AG04450 (cell line): ENCODE measurements at places on chromosomes 16 and 17.

- no peak for DNase-seq
Observed at GRCh38 chr16:28003021-28003865, 60.3 kb downstream of the GSG1L start.

DNA sequence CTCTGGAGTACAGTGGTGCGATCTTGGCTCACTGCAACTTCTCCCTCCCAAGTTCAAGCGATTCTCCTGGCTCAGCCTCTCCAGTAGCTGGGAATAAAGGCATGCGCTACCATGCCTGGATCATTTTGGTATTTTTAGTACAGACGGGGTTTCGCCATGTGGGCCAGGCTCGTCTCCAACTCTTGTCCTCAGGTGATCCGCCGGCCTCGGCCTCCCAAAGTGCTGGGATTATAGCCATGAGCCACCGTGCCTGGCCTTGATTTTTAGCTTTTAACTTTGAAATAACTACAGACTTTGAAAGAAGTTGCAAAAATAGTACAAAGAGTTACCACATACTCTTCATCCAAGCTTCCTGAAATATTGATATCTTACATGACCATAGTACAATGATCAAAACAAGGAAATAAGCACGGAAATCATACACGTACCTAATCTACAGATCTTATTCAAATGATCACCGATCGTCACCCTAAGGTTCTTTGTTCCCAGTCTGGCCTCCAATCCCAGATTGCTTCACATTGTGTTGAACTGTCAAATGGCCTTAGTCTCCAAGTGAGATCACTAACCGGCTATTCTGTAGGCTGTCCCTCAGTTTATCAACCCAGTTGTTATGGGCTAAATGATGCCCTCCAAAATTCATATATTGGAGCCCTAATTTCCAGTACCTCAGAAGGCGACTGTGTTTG is 18.4 kb downstream of the NPIPA1 start:
- DNase-seq, result no peak

DNA sequence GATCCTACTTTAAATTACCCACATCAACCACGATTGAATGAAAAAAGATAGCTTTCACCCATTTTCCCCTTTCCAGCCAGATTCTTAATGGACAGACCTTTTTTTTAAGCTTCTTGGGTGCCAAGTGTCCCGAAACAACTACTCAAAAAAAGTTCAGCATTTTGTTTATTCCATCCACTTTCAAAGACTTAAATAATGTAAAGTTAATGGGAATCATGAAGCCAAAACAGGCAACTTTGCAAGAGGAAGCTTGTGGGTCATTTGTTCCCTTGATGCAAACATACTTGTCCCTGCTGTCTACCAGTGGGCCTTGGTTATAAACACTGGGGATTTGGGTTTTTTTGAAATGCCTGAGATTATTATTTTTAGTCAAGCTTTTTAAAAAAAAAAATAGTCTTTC is 414.0 kb upstream of the PSMD7 start:
- DNase-seq, result no peak

GRCh38 chr16:57134982-57135381 is 42.6 kb downstream of the CPNE2 start:
- no peak for DNase-seq

DNA sequence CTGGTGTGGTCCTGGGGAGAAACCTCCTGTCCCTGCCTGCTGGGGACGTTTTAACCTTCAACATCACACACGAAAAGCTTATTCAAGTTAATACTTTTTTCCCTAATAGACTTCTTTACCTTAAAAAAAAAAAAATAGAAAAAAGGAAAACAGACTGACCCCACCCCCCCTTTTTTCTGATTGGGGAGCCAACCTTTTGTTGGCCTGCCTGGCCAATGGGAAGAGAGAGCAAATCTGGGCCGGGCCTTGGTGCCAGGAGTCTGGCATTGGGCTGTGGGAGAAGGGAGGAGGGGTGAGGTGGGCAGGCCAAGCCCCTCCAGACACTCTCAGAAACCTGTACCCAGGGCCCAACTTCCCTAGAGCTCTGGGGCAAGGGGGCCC is 3.0 kb downstream of the CBX8 start:
- DNase-seq, result peak; percentile 42

DNA sequence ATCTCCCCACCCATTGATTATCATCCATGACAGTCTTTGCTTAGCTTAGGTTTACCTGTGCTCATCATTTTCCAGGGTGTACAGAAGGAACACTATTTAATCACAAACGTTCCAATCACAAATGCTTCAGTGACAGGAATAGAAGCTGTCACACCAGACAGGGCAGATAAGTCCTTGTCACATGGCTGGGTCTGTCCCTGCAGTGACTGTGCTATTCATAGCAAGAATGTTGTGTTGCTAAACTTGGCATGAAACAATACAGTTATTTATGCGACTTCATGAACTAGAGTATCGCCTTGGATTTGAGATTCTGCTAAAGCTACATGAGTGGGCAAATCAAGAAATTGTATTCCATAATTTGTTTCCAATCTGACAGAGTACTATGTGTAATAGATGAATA is 108.4 kb downstream of the CDH13 start:
- DNase-seq, result no peak

DNA sequence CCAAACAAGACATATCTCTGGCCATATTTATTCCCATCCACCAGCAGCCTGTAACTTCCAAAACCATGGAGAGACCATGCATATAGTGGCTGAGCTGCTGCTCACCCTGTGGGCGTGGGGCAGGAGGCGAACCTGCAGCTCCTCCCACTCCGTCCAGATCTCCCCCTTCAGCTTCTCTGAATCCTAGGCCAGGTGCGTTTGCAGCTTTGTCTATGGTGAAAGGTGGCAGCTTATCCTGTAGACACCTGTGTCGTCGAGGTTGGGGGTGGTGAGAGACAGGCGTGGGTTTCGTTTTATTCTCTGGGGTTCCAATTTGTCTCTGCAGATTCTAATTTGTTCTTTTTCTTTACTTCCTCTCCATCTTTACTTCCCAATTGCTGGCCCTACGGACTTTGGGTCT is 9.7 kb upstream of the ANKS4B start:
- no peak for DNase-seq

DNA sequence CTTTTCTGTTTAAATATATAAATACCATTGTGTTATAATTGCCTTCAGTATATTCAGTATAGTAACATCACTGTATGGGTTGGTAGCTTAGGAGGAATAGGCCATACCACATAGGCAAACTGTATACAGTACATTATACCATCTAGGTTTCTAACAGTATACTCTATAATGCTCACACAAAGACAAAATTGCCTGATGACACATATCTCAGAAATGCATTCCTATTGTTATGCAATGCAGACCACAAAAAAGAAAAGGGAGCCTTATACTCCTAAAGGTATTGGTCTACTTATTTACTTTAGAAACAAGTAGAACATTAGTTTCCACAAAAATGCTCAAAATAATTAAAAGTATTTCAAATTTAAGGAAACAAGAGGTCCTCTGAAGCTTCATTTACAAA is 47.9 kb downstream of the SETD6 start:
- peak; percentile 13 for DNase-seq

GRCh38 chr16:70750893-70751467 is 50.0 kb downstream of the VAC14 start:
- peak; percentile 96 for DNase-seq

DNA sequence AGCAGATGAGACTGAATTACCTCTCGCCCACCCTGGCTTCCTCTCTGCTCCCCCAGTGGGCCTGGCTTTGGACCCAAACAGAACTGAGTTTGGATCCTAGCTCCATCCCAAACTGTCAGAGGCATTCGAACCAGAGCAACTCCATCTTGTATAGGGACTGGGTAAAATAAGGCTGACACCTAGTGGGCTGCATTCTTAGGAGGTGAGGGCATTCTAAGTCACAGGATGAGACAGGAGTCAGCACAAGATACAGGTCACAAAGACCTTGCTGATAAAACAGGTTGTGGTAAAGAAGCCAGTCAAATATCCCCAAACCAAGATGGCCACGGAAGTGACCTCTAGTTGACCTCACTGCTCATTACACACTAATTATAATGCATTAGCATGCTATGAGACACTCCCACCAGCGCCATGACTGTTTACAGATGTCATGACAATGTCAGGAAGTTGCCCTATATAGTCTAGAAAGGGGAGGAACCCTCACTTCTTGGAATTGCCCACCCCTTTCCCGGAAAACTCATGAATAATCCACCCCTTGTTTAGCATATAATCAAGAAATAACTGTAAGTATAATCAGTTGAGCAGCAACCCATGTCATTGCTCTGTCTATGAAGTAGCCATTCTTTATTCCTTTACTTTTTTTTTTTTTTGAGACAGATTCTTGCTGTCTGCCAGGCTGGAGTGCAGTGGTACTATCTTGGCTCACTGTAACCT is 44.4 kb downstream of the LYRM1 start:
- no peak for DNase-seq

DNA sequence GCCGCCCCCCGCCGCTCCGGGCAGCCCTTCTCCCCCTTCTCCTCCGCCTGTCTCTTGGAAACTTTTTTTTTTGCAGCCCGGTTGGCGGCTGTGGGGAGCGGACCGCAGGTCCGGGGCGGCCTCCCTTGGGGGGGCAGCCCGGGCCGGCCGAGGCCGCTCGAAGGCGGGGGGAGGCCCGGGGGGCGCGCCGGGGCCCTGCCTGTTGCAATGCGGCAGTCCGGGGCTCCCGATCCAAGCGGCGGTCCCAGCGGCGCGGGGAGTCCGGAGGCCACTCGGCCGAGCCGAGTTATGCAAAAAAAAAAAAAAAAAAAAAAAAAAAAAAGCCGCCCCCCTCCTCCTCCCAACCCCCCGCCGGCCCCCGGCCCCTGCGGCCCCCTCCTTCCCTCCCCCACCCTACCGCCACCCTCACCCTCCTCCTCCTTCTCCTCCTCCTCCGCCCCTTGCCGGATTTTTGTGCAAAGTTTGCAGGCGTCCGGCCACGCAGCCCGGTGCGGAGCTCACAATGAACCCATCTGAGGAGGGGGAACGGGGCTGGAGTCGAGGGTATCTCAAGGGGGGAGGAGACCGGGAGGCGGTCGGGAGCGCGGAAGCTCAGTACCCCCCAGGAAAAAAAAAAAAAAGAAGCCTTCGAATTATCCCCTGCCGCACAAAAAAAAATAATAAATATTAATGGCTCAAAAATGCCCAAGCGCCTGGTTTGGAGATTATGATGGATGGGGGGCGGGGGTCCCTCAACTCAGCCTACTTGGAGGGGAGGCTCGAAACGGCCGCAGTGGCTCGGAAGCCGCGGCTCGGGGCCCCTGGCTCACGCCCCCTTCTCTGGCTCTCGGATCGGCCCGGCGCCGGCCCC is at the start of gene ZNF423:
TSS of gene ZNF423 (minus strand) at position 291 of the 850 bp plus-strand sequence. CDS start 338 bp downstream, outside the sequence.
- no peak for DNase-seq

GRCh38 chr17:14198575-14198974 is 38.1 kb downstream of the CDRT15 start:
- no peak for DNase-seq
